Stimulated activated naive B cell treated with anti-CD40 and anti-IgM and Interleukin-4, amounts not matched to agents 10 μg/mL and 1 μg/mL and 100 μg/mL, for 72 hours (primary cell): ENCODE measurements at places on chromosomes 11 and 22.

GRCh38 chr22:19052941-19053541, 69.2 kb downstream of the DGCR2 start:
- no peaks in the 10 kb centered on the region for H3K4me1 ChIP-seq
- H3K27me3 ChIP-seq: no peaks in the 10 kb centered on the region
- peaks cover 37% of the 10 kb centered on the region for H3K36me3 ChIP-seq
- H3K27ac ChIP-seq: peak overlapping the region; percentile 59
- no peak for DNase-seq
- H3K4me3 ChIP-seq: no peak overlapping the region

- no peak overlapping the region for H3K4me3 ChIP-seq
- peaks cover 30% of the 10 kb centered on the region for H3K4me1 ChIP-seq
- H3K27me3 ChIP-seq: no peaks in the 10 kb centered on the region
- H3K27ac ChIP-seq: no peak overlapping the region
- DNase-seq: no peak
- peaks cover 35% of the 10 kb centered on the region for H3K36me3 ChIP-seq
Measured at GRCh38 chr22:31177420-31178162, 17.6 kb downstream of the RNF185 start.

DNA sequence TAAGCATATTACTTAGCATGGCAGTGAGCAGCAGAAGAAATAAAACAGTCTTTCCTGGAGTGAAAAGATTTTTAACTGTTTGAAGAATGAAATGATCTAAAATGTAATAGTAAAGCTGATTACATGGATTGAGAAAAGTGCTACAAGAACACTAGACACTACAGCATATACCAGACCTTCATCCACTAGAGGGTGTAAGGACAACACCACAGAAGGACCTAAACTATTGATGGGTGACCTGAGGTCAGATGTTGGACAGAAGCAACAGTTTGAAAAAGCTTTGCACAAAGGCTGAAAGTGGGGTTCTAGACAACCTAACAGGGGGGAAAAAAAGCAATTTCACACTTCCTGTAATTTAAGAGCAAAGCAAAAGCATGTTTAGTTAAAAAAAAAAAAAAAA, 97.7 kb downstream of the RBFOX2 start:
- H3K4me1 ChIP-seq: no peaks in the 10 kb centered on the region
- DNase-seq: no peak
- no peak overlapping the region for H3K4me3 ChIP-seq
- H3K27me3 ChIP-seq: peaks cover 14% of the 10 kb centered on the region

DNA sequence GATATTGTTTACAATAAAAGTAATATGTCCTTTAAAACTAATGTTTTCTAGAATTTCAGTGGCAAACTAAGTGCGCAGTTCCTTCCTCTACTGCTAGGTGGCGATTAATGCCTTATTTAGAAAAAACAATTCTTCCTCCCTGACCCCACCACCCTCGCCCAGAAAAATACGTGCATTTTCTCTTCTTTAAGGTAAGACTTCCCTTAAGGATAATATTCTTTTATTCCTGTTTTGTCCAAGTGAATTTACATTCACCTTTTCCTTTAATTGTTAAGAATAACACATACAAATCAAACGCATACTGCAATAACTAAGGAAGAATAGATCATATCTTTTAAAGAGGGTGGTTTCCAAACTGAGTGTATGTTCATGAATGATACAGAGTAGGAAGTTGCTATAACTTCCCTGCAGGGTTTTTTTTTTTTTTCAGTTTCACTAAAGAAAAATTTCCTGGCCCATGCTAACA, 17.0 kb upstream of the PSMA1 start:
- H3K27ac ChIP-seq: no peak overlapping the region
- H3K4me1 ChIP-seq: no peaks in the 10 kb centered on the region
- H3K27me3 ChIP-seq: no peaks in the 10 kb centered on the region
- DNase-seq: no peak

DNA sequence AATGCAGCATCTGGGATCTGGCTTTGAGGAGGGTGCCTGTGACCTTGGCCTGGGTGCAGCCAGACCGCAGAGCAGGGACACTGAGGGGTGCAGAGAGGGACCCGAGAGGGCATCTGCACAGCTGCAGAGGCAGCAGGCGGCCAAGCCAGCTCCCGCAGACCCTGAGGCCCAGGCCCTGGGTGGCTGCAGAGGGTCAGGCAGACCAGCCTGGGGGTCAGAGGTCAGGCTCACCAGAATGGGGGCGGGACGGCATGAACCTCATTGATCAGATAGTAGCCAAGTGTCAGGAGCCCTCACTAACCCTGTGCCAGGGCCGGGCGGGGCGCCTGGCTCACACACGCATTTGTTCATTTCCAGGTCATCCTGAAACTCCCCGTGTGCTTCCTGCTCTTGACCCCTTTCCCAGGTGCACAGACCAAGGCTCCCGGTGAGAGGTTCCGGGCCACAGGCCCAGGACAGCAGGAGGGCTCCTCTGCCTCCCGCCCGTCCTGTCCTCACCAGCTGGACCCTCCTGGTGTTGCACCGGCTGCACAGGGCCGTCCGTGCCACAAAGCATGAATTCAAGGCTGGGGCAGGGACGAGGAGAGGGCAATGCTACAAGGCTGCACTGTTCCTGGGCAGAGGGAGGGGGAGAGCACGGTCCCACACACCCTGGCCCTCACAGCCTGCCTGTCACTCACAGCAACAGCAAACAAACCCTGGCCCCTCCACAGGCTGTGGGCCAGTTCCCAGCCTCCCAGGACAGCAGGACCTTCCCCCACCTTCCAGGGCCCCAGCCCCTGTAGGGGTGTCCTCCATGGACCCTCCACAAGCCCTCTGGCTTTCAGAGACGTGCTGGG, 3.3 kb downstream of the RTN4R start:
- H3K27ac ChIP-seq: no peak overlapping the region
- H3K27me3 ChIP-seq: peaks cover 15% of the 10 kb centered on the region
- H3K4me1 ChIP-seq: peaks cover 4% of the 10 kb centered on the region

DNA sequence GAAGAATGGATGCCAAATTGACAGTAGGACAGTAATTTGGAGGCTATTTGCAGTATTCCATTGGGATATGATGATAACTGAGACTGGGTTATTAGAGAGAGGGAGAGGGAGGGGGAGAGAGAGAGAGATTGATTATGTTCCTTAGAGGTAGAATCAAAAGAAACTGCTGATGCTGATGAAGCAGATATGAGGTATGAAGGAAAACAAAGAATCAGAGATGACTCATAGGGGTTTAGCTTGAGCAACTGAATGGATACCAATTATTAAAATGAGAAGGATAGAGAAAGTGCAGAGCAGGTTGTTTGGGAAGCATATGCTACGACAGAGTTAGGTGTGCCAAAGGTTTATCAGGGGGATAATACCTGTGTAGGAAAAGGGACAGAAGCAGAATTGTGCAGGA, 12.8 kb upstream of the NUCB2 start:
- H3K4me3 ChIP-seq: no peak overlapping the region
- no peak overlapping the region for H3K27ac ChIP-seq
- peaks cover 5% of the 10 kb centered on the region for H3K4me1 ChIP-seq
- DNase-seq: no peak
- peaks cover 5% of the 10 kb centered on the region for H3K27me3 ChIP-seq

GRCh38 chr11:65792456-65792855, 5.6 kb downstream of the OVOL1 start:
- peaks cover 55% of the 10 kb centered on the region for H3K27me3 ChIP-seq
- H3K4me3 ChIP-seq: no peak overlapping the region
- no peak overlapping the region for H3K27ac ChIP-seq

DNA sequence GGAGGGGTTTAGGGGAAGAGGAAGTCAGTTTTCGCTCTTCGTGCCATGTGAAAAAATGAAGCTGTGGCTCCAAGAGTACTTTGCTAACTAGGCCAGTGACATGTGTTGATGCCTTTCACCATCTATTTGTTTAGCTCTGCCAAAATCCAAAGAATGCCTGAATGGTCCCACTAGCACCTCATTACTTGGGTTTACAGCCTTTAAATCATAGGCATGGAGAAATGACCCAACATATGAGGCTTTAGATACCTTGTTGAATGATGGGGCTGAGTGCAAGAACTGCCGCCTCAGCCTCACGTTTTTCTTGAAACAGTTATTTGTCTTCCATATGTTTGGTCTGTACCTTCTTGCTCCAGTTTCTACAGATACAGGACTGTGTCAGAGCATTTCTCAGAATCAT, 8.3 kb downstream of the RBM4 start:
- H3K27me3 ChIP-seq: no peaks in the 10 kb centered on the region
- no peak overlapping the region for H3K4me3 ChIP-seq
- no peak for DNase-seq
- H3K27ac ChIP-seq: no peak overlapping the region

DNA sequence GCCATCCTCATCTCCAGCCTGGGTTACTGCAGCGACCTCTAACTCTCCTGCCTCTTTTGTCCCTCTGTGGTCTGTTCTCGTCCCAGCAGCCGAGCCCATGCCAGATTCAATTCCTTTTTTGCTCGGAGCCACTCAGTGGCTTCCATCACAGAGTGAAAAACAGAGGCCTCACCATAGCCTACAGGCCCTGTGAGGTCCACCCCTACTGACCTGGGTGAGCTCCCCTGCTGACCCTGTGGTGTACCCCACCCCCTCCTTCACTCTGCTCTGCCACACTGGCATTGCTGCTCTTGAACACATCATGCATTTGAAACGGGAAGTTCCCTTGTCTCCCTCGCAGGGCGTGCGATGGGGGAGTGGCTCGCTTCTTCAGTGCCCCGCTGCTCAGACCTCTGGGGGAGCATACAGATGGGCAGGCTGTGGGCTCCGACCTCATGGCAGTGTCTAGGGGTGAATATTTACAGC, 2.1 kb downstream of the AIP start:
- peaks cover 53% of the 10 kb centered on the region for H3K4me1 ChIP-seq
- peak overlapping the region; percentile 96 for H3K4me3 ChIP-seq
- DNase-seq: no peak
- H3K27me3 ChIP-seq: no peaks in the 10 kb centered on the region
- peak overlapping the region; percentile 99 for H3K27ac ChIP-seq

DNA sequence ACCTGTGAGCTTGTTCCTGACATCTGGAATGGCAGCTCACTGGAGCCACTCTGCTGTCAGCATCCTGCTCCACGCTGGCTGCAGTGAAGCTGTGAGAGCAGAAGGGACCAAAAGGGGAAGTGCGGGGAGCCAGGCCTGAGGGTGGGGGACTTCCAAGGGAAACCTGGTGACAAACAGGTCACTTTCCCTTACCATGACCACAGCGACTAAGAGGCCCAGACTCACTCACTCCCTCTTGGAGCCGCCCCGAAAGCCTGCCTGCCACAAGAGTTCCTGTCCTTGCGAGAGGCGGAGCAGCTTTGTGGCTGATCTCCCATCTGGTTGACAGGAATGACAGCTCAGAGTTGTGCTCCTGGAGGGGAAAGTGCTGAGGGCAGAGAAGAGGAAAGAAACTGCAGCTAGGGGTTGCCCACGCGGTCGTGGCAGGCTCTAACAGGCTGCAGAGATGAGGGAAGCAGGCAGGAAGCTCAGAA, 183.8 kb upstream of the NTM start:
- H3K36me3 ChIP-seq: no peaks in the 10 kb centered on the region
- peak; percentile 75 for DNase-seq
- H3K4me1 ChIP-seq: peaks cover 16% of the 10 kb centered on the region

- no peaks in the 10 kb centered on the region for H3K27me3 ChIP-seq
- no peak overlapping the region for H3K27ac ChIP-seq
- H3K36me3 ChIP-seq: no peaks in the 10 kb centered on the region
Measured at GRCh38 chr11:2890466-2891294, 5.1 kb upstream of the CDKN1C start.

DNA sequence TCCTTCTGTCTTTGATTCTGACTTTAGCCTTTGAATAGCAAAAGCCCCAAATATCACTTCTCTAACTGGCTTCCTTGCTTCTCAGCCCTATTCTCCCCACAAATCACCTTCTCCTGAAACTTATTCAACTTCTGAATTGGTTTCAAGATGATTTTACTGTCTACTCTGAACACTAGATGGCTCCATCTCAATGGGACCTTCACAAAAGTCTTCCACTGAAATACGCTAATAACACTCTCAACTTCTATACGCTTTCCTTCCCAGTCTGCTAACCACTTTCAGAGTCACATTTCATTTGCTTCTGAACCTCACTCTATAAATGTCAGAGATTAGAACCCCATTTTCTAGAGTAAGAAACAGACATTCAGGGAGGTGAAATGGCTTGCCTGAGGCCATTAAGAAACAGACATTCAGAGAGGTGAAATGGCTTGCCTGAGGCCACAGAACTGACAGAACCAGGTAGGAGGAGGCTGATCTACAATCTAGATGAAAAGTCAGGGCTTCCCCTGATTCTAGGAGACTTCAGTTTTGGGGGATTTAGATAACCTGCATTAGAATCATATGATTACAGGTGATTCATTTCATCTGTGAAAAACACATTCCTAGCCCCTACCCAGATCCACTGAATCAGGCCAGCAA, 20.6 kb downstream of the MORC2 start:
- H3K27me3 ChIP-seq: no peaks in the 10 kb centered on the region
- DNase-seq: no peak
- H3K4me1 ChIP-seq: no peaks in the 10 kb centered on the region
- H3K27ac ChIP-seq: no peak overlapping the region
- no peak overlapping the region for H3K4me3 ChIP-seq
- H3K36me3 ChIP-seq: peaks cover 68% of the 10 kb centered on the region

GRCh38 chr11:9017773-9018172, 14.0 kb upstream of the NRIP3 start:
- peaks cover 27% of the 10 kb centered on the region for H3K27me3 ChIP-seq
- H3K4me3 ChIP-seq: no peak overlapping the region
- H3K36me3 ChIP-seq: no peaks in the 10 kb centered on the region
- H3K4me1 ChIP-seq: peaks cover 8% of the 10 kb centered on the region
- no peak overlapping the region for H3K27ac ChIP-seq

GRCh38 chr11:99281331-99281730, 260.6 kb downstream of the CNTN5 start:
- no peak for DNase-seq
- H3K4me1 ChIP-seq: no peaks in the 10 kb centered on the region
- H3K36me3 ChIP-seq: no peaks in the 10 kb centered on the region
- no peak overlapping the region for H3K27ac ChIP-seq
- no peaks in the 10 kb centered on the region for H3K27me3 ChIP-seq
- no peak overlapping the region for H3K4me3 ChIP-seq

- peaks cover 3% of the 10 kb centered on the region for H3K27me3 ChIP-seq
- peak overlapping the region; percentile 65 for H3K27ac ChIP-seq
- H3K4me1 ChIP-seq: peaks cover 3% of the 10 kb centered on the region
- H3K4me3 ChIP-seq: no peak overlapping the region
- DNase-seq: peak; percentile 35
Measured at GRCh38 chr22:24230911-24231656, 13.8 kb downstream of the GGT5 start.

DNA sequence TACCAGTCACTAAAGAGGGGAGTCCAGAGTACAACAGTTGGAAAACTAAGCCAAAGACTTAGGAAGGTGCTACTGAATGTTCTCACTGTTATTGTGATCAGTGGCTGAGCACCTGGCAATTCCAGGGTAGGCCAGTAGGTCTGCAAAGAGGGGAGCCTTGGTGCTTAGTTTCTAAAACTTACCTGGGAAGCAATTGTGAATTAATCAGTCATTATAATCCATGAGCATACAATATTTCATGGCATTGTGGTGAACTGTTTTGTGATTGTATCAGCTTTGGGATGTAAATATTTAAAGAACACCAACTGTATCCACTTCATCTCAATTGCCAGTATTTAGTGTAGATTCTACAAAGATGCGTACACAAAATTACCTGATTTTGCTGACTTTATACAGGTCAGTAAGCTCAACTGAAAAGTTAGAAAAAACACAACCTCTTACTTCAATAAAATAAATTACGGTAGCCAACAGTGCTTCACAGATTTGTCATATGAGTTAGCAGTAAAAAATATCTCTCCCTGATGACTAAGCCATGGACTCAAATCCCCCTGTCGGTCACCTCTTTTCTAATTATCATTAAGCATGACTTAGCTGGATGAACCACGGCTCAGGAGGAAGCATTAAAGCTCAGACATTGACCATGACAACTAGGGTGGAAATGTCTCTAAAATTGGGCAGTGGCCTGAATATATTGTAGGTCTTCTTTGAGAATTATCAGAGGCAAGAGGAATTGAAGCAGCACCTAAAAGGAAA, 30.8 kb upstream of the SORL1 start:
- no peak for DNase-seq
- no peaks in the 10 kb centered on the region for H3K27me3 ChIP-seq
- H3K4me1 ChIP-seq: peaks cover 52% of the 10 kb centered on the region
- peaks cover 5% of the 10 kb centered on the region for H3K36me3 ChIP-seq
- H3K27ac ChIP-seq: peak overlapping the region; percentile 6
